ENCODE measurements at places on chromosomes 2 and 18.

DNA sequence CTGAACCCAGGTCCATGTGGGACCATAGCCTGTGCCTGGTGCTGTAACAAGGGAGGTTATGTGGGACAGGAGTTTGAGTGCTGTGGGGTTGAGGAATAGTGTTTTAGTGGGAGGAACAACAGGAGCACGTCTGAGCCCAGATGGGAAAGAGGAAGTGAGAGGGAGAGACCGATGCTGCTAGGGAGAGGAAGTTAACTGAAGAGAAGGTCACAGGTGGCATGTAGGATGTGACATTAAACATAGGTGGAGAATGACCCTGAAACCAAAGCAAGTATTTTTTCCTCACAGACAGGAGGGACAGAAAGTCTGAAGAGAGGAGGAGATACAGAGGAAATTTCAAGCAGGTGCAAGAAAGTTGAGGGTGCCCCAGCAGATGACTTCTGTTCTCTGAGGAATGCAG, 87.8 kb downstream of the ACOXL start:
- H3K27me3 ChIP-seq = no peaks in the 10 kb centered on the region
- no peaks in the 10 kb centered on the region for H3K4me1 ChIP-seq
- H3K4me3 ChIP-seq = no peak overlapping the region
- H3K27ac ChIP-seq = no peak overlapping the region
- no peak for DNase-seq
- no peaks in the 10 kb centered on the region for H3K36me3 ChIP-seq

DNA sequence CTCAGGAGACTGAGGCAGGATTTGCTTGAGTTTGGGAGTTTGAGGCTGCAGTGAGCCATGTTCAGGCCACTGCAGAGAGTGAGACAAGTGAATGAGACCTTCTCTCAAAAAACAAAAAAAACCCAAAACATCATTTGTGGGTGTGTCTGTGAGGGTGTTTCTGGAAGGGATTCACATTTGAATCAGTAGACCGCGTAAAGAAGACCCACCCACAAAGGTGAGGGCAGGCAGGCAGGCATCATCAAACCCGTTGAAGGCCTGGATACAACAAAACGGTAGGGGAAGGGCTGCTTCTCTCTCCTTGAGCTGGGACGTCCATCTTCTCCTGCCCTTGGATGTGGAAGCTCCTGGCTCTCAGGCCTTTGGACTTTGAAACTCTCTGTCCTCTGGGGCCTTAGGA, 25.4 kb downstream of the CDKL4 start:
- no peaks in the 10 kb centered on the region for H3K36me3 ChIP-seq
- peaks cover 35% of the 10 kb centered on the region for H3K4me1 ChIP-seq
- H3K4me3 ChIP-seq = no peak overlapping the region
- no peak overlapping the region for H3K27ac ChIP-seq
- DNase-seq = no peak
- H3K27me3 ChIP-seq = no peaks in the 10 kb centered on the region

GRCh38 chr2:197058777-197059300, 132.3 kb upstream of the PGAP1 start:
- no peak overlapping the region for H3K4me3 ChIP-seq
- no peak overlapping the region for H3K27ac ChIP-seq
- peaks cover 29% of the 10 kb centered on the region for H3K36me3 ChIP-seq
- DNase-seq = no peak
- H3K27me3 ChIP-seq = no peaks in the 10 kb centered on the region
- H3K4me1 ChIP-seq = no peaks in the 10 kb centered on the region

DNA sequence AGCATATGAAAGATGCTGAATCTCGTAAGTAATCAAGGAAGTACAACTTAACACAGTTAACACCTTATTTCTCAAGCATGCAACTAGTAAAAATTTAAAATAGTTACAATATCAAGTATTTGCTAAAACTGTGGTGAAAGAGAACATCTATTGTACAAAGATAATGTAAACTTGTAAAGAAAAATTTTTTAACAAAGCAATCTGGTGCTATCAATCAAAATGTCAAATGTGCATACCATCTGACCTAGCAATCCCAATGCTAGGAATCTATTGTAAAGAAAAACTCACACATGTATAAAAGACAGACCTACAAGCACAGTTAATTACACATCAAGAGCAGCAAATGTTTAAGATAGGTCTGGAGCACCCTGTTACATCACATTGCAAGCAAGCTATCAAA, 90.1 kb downstream of the SLC66A3 start:
- H3K27me3 ChIP-seq = no peaks in the 10 kb centered on the region
- H3K36me3 ChIP-seq = no peaks in the 10 kb centered on the region
- no peak overlapping the region for H3K27ac ChIP-seq

DNA sequence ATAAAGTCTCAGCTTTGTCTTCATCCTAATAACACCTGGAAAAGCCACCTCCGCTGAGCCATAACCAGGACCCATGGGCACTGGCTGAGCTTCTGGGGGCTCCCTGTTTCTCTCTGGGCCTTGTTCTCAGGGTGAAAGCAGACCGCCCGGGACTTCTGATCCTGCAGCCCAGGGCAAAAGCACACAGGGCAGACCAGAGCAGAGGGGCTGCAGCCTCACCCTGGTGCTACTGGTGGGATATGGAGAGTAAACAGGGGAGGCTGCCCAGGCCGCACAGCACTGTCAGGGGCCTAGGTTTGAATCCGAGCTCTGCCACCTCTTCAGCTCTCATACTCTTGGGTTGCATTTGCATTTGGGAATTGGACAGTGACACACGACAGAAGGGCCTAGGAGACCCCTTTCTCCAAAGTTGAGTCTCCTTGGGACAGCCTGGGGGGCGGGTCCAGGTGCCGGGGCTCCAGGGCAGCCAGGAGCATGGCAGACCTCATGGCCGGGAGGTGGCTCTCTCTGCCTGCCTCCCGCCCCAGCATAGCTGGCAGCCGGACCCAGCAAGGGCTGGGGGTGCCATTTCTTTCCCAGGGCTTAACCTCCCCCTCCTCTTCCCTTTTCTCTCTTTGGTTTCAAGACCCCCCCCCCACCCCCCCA, 164.9 kb downstream of the INHBB start:
- DNase-seq = no peak
- no peaks in the 10 kb centered on the region for H3K36me3 ChIP-seq
- no peaks in the 10 kb centered on the region for H3K4me1 ChIP-seq

- no peak overlapping the region for H3K4me3 ChIP-seq
- no peaks in the 10 kb centered on the region for H3K4me1 ChIP-seq
- H3K36me3 ChIP-seq = no peaks in the 10 kb centered on the region
- no peak for DNase-seq
- H3K27ac ChIP-seq = no peak overlapping the region
These were observed 66.2 kb upstream of the FOSL2 start for GRCh38 chr2:28326469-28326805.

- no peak overlapping the region for H3K4me3 ChIP-seq
- no peak for DNase-seq
- H3K27me3 ChIP-seq = no peaks in the 10 kb centered on the region
- no peak overlapping the region for H3K27ac ChIP-seq
These were observed 13.0 kb downstream of the PTMA start for GRCh38 chr2:231720987-231721966.

GRCh38 chr2:237488901-237489860, 2.1 kb downstream of the MLPH start:
- H3K27ac ChIP-seq = no peak overlapping the region
- peaks cover 9% of the 10 kb centered on the region for H3K27me3 ChIP-seq
- no peaks in the 10 kb centered on the region for H3K4me1 ChIP-seq
- DNase-seq = no peak
- H3K4me3 ChIP-seq = no peak overlapping the region
- H3K36me3 ChIP-seq = no peaks in the 10 kb centered on the region

GRCh38 chr2:59074071-59074470, 832.9 kb upstream of the FANCL start:
- H3K27ac ChIP-seq = no peak overlapping the region
- DNase-seq = no peak
- no peaks in the 10 kb centered on the region for H3K36me3 ChIP-seq
- no peaks in the 10 kb centered on the region for H3K4me1 ChIP-seq
- no peaks in the 10 kb centered on the region for H3K27me3 ChIP-seq
- no peak overlapping the region for H3K4me3 ChIP-seq

DNA sequence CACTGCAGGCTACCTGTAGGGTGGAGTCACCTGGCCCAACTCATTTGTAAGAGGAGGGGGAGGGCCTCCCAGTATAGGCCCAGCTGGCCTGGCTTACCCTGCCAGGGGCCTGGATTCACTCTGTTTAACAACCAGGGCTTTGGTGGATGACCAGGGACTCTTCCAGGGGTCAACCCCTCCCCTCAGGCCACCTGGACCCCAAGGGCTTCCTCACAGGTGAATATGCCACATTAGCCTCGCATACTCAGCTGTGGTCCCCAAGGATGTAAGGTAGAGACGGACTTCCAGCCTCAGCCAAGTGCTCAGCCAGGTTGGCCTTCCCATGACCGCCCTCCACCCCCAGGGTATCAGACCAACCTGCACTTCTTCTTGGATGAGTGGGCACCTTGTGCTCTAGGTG, 8.8 kb upstream of the SH3RF3 start:
- H3K36me3 ChIP-seq = no peaks in the 10 kb centered on the region
- H3K4me3 ChIP-seq = no peak overlapping the region
- H3K27me3 ChIP-seq = no peaks in the 10 kb centered on the region
- no peak overlapping the region for H3K27ac ChIP-seq
- no peak for DNase-seq
- no peaks in the 10 kb centered on the region for H3K4me1 ChIP-seq

DNA sequence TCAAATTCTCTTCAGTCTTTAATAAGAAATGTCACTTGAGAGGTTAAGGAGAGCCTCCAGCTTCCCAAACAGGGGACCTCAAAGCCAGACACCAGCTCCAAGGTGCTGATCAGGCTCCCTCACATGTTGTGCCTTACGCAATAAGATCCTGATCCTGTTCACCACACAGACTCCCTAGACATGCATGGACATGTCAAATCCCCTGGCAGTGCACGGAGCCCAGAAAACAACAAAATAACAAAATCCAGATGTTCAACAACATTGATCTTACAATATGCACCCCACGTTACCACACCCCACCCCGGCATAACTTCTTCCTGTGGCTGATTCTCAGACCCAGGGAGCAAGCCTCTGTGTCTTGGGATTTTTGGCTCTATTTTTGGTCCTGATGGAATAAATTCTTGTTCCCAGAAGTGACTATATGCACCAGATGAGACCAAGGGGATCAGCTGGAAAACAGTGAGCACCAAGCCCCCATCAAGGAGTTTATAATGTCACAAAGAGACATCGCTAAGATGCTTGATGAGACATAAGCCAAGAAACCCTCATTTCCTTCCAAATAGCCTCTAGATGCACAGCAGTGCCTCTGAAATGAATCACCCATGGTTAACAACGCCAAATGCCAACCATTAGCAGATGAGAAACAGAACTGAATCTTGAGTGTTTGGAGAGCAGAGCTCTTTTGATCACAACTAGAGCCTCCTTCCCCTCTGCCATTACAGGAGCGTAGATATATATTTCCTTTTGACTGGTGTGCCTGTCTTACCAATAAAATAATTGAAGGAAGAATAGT, 198.2 kb downstream of the PRKCE start:
- H3K4me1 ChIP-seq = no peaks in the 10 kb centered on the region
- no peaks in the 10 kb centered on the region for H3K36me3 ChIP-seq
- no peak for DNase-seq

GRCh38 chr2:46875226-46875899, 40.2 kb downstream of the MCFD2 start:
- H3K36me3 ChIP-seq = no peaks in the 10 kb centered on the region
- DNase-seq = no peak
- no peaks in the 10 kb centered on the region for H3K4me1 ChIP-seq
- no peak overlapping the region for H3K4me3 ChIP-seq
- H3K27ac ChIP-seq = no peak overlapping the region

DNA sequence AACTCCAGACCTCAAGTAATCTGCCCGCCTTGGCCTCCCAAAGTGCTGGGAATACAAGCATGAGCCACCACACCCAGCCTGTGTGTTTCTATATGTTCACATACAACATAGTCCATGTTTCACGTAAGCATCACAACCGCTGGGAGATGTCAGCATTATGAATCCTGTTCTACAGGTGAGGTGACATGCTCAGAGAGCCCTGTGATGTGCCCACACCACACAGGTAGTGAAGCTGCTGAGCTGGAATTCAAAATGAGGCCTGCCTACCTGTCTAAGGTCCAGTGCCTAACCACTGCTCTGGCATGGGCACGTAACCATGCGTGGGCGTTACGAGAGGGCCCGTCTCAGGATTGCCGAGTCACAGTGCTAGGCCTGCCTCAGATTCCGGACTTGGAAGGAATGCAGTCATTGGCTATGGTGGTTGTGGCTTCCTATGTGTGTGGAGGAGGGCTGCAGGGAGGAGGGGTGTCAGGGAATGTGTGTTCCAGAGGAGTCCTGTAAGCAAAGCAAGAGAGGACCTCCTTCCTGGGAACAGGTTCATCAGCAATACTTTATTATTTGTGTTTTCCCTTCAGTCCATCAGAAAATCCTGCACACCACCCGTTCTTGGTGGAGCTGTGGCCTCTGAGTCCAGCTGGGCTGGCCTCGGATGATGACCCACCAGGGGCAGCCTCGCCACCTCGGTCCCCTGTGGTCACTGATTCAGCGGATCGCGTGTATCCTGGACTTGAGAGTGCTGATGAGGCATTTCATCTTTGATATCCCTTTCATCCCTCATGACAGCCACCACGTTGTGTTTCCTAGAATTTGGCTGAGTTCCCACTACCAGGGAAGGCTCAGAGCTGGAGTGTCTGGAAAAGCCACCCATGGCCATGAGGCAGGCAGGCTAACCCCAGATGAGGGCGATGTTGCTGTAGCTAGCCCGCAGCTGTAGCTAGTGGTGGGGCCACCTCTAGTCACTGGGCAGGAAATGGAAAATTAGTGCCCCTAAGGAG, 31.1 kb downstream of the HK2 start:
- DNase-seq = no peak
- no peaks in the 10 kb centered on the region for H3K27me3 ChIP-seq
- H3K36me3 ChIP-seq = no peaks in the 10 kb centered on the region
- no peak overlapping the region for H3K27ac ChIP-seq
- H3K4me1 ChIP-seq = no peaks in the 10 kb centered on the region

DNA sequence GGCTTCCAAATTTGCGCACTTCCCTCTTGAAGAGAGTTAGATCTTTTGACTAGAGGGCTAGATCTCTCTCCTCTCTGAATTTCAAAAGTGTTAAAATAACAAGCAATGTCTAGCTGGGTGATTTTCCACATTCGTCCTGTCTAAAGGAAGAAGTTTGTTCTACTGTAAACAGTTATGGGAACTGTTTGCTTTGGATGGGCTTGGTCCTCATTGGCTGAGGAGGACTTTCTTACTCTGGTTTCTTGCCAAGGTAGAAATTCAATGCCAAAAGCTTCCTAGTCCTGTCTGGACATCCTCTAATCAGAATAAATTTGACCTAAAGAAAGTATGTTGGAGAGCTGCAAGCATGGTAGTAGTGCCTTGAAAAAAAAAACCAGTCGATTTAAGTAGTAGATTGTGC, 47.4 kb upstream of the RAPH1 start:
- no peaks in the 10 kb centered on the region for H3K4me1 ChIP-seq
- DNase-seq = no peak
- H3K4me3 ChIP-seq = no peak overlapping the region

GRCh38 chr2:127698553-127699355, 2.5 kb upstream of the SFT2D3 start:
- H3K4me3 ChIP-seq = no peak overlapping the region
- H3K27me3 ChIP-seq = no peaks in the 10 kb centered on the region
- no peak for DNase-seq
- peaks cover 25% of the 10 kb centered on the region for H3K4me1 ChIP-seq
